ENCODE measurements at places on chromosomes 7 and 10. TPM values are rescaled to one million over a fixed set of nuclear protein-coding genes. Genes with fewer than 3 reads are reported as not detected.

DNA sequence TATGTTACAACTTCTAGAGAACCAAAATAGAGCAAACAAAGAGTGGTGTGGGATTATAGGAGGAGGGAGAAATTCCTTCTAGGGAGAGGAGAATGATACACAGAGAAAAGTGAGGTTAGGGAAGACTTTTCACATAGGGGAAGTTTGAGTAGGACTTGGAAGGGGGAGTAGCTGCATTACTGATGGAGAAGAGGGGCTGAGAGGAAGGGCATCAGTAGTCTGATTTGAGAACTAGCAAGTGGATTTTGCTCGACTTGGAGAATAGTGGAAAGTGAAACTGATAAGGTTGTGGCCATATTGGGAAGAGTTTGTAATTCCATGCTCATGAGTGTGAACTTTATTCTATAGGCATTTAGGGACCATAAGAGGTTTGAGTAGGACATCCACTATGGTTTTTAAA, 6.1 kb downstream of the NRF1 start:
- no peak overlapping the region for H3K4me3 ChIP-seq
- H3K36me3 ChIP-seq: no peaks in the 10 kb centered on the region
- H3K4me1 ChIP-seq: peaks cover 4% of the 10 kb centered on the region
- peaks cover 1% of the 10 kb centered on the region for H3K27me3 ChIP-seq
- H3K27ac ChIP-seq: no peak overlapping the region

TAS2R3 gene
- total RNA-seq: 1.6 TPM

DNA sequence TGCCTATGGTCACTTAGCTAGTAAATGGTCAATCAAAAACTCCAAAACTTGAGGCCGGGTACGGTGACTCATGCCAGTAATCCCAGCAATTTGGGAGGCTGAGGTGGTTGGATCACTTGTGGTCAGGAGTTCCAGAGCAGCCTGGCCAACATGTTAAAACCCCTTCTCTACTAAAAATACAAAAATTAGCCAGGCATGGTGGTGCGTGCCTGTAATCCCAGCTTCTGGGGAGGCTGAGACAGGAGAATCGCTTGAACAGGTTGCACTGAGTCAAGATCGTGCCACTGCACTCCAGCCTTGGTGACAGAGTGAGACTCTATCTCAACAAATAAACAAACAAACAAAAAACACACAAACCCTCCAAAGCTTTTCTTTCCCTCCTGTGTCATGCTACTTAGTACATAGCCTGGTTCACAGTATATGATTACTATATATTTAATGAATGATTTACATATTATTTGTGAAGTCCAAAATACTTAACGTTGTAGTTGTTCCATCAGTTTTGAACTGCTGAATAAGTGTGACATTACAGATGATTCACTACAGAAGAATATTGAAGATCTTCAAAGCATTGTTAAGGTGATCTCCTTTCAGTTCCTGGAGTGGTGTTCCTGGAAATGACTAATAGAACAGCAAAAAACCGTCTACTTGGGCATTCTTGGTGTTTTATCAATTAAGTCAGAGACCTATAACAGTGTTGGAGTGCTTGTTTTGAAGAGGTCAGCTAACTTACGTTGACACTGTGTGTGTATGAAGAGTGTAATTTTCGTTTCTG, 72.9 kb downstream of the ADK start:
- H3K4me1 ChIP-seq: no peaks in the 10 kb centered on the region
- DNase-seq: no peak
- H3K36me3 ChIP-seq: no peaks in the 10 kb centered on the region
- H3K4me3 ChIP-seq: no peak overlapping the region

NEURL1 gene
- total RNA-seq: 3.1 TPM

TRAPPC14 gene
- total RNA-seq: 42.4 TPM

Data from glutamatergic neuron (in vitro differentiated cells).